Stimulated activated CD8-positive, alpha-beta memory T cell treated with anti-CD3 and anti-CD28 coated beads, Interleukin-7, amount 100 ng/mL, for 1 hour (primary cell): ENCODE measurements at places on chromosomes 2 and 18.

DNA sequence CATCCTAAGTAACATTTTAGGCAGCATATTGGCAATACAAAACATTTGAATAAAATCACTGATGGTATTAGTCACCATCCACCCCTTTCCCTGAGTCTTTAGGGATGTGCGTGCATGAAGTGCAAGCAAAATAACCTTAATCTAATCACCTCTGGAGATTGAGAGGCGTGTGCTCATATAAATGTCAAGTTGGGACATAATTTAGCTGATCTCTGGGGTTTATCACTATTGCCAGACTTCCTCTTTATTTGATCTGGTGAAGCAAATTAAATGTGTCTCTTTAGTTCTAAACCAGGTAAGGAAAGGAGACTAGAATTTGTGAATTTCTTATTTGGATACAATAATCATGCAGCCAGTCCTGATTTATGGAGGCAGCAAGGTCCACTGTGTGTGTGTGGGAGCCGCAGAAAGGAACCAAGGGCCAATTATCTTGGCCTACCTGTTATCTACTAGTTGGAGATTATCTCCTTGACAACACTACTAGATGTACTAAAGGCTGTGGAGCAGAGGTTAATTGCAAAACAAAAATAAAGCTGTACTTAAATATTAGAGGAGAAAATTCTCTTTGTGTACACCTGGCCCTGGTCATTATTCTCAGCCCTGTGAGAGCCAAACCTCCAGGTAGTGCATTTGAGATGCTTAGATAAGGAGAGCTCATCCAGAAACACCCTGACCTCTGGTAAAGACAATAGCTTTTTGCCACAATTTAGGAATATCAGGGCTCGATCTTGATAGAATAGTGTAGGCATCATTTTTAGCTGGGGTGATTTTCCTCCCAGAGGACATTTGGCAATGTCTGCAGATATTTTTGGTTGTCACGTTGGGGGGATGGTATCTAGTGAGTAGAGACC lies 78.2 kb downstream of the HRH4 start:
- no peak for DNase-seq

DNA sequence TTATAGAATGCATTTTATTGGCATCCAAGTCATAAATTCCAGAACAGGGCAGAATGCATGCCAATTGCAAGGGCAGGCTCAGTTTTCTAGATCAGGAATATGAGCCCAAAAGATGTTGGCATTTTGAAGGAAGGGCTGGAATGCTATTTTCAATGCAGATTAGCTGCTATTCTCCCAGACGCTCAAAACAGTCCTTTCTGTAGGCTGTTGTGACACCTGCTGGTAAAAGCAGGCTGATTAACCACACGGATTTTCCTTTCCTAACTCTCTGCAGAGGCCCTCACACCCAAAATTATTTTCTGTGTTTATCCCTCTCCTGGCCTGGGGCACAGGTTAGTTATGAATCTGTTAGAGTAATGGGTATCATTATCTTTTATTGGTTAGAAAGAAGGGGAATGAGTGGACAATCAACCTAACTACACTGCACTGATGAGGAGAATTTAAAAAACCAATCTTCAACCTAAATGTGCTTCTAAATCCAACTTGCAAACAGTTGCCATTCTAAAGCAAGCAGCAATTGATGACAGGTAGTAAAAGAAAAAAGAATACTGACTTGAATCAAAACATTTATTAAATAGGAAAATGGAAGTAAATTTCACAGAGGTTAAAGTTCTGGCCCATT lies 94.0 kb downstream of the PLA2R1 start:
- no peak for DNase-seq

- no peak for DNase-seq
These were observed 287.9 kb downstream of the LPIN1 start for GRCh38 chr2:12034382-12034781.

DNA sequence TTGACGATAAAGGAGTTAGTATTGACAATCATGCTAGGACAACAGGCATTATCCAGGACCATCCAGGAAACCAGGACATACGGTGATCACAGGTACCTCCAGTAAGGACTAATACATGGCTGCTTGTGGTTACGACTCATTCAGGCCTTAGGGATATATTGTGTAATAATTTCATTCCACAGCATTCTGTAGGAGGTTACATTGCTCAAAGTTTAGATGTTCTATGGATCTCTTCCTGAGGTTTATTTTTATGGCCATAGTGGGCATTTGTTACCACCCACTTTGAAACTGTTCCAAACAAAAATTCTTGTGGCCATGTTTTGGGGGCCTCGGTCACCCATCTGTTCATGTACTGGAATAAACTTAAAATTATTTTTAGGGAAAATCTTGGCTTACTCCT lies 431.6 kb downstream of the METTL4 start:
- DNase-seq: no peak

DNA sequence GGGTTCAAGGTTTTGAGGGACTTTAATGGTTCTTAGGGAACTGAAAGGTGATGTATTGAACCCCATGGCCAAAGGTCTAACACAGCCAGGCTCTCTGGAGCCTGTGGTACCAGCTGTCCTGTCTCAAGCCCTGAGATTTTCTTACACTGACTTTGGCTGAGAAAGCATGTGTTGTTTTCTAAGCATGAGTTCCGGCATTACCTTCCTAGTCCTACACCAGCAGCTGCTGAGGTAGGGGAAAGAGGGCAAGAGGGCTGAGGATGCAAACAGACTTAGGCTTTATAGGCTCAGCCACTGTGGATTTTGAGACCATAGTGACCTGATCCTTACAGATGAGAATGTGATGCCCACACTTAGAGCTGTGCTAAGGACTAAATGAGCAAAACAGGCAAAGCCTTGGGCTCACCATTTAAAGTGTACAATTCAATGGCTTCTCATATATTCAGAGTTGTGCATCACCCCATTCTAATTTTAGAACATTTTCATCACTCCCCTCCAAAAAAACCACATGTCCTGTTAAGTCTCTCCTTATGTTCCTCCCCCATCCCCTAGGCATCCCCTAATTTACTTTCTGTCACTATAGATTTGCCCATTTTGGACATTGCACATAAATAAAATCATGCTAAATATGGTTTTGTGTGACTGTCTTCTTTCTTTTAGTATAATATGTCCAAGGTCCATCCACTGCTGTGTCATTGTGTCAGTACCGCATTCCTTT lies 99.7 kb upstream of the OTOS start:
- no peak for DNase-seq

GRCh38 chr18:75698861-75699260 lies 271.4 kb upstream of the SMIM21 start:
- no peak for DNase-seq

GRCh38 chr2:60676706-60677330 lies 79.2 kb upstream of the PAPOLG start:
- DNase-seq: no peak

DNA sequence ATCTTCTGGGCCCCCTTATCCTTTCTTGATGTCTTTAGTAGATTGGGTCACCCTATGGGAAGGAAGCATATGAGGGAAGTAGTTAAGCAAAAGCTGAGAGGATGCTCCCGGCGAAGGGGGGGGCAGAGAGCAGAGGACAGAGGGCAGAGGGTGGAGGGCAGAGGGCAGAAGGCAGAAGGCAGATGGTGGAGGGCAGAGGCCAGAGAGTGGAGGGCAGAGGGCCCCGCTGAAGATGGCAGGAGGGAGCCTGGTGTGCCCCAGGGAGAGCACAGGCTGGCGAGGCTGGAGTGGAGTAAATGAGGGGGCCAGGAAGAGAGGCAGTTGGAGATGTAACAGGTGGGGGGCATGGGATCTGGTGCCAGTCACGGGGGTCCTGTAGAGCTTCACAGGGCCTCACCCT lies 7.0 kb downstream of the MLPH start:
- no peak for DNase-seq

DNA sequence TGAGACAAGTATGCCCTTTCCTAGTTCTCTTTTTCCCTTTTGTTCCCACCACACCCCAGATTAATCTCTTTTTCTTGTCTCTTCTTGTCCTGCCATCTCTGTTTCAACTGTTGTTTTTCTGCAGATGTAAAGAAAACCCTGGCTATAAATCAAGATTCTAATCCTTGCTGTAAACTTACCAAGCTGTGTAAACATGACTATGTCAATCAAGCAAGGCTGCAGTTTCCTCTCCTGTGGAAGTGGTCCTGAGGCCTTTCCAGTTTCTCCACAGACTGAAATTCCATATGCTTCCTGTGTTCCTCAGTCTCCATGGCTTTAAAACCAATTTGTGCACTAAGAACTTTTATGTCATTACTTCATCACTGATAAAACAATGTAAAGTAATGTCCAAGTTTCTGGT lies 288.8 kb upstream of the PIK3C3 start:
- DNase-seq: no peak

DNA sequence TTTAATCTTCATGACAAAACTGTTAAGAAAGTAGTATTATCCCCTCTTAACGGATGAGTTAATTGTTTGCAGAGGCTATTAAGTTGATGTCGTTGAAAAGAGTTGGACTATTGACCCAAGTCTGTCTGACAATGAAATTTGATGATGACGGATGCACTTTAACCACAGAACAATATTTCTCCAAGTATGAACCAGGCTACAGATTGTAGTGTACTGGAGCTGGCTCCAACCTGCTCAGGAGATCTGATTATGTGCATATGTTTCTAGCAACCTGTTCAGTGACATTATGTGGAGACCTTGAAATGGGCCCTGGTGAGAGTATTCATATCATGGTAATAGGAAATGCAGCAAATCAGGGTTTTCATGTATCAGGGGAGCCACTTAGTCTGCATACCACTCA lies 174.1 kb downstream of the CDH7 start:
- DNase-seq: no peak

GRCh38 chr2:1251520-1251919 lies 161.7 kb upstream of the TPO start:
- DNase-seq: no peak

DNA sequence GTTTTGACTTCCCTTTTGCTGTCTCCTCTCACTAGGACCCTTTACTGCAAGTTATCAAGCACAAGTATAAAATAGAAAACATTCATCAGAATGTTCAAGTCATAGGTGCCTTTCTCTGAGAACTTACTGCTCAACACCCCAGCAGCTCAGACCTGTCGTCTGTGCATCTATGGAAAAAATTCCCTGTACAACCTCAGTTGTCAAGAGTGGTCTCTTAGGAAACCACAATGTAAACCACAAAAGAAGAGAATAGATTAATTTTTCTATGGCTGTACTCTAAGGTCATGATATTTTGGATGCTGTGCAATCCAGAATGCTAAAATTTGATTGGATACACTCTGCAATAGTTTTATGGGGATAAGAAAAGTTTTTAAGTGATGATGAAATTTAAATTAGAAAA lies 84.1 kb downstream of the RBMS1 start:
- no peak for DNase-seq

DNA sequence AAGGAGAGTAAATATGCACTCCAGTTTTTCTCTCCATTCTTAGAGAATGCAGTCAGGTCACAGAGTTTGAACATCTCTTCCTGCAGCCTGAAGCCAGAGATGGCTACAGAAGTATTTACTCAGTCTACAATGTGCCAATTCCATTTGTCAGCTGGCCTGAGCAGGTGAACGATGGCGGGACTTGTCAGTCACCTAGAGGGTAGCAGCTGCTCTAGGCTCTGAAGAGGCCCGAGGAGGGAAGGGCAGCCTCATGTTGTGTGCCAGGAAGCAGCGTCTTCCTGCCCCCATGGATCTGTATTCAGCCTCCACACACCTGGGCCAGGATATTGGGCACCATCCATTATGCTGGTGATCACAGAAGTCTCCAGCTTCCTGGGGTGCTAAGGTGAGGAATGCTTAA lies 316.7 kb upstream of the CHAC2 start:
- no peak for DNase-seq

DNA sequence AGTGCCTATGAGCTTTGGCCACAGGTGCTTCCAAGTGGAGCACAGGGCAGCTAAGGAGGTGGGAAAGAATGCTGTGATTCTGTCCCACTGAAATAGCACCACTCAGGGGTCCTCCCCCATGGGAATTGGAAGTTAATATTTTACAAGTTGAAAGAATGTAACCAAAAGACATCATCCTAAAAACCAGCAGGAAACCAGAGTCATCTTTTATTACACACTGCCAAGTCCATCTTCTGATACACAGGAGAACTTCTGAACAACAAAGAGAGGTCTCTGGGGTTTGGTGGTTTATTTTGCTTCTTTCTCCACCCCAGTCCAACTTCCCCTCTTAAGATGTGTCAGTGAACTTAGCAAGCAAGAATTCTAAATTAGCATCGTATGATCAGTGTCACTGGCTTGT lies 47.7 kb downstream of the COLEC12 start:
- DNase-seq: no peak
